GM23248 (cell line): ENCODE measurements at places on chromosomes 13 and 19.

DNA sequence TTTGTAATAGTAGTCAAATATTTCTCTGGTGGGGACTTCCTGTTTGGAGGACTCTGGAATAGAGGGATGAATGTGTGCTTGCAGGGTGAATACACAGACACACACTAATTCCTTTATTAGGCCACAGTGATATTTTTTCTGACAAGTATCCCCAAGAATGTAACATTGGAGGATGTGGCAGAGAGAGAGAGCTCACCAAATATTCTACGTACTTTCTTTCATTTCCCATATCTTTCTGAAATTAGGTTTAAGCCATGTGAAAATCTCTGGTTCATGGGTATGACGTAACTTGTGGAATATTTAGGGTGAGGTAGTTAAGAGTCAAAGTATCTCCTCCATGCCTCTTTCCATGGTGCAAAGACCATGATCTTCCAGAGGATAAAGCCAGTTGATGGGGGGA lies 463.4 kb downstream of the DIAPH3 start:
- H3K4me1 ChIP-seq: no peaks in the 10 kb centered on the region
- H3K4me3 ChIP-seq: no peak overlapping the region
- no peak overlapping the region for H3K27ac ChIP-seq
- peak; percentile 11 for DNase-seq

GRCh38 chr19:6020972-6021805 lies 43.2 kb upstream of the RANBP3 start:
- no peaks in the 10 kb centered on the region for H3K36me3 ChIP-seq
- H3K4me1 ChIP-seq: peaks cover 13% of the 10 kb centered on the region
- H3K27me3 ChIP-seq: no peaks in the 10 kb centered on the region
- H3K27ac ChIP-seq: no peak overlapping the region
- H3K4me3 ChIP-seq: no peak overlapping the region

DNA sequence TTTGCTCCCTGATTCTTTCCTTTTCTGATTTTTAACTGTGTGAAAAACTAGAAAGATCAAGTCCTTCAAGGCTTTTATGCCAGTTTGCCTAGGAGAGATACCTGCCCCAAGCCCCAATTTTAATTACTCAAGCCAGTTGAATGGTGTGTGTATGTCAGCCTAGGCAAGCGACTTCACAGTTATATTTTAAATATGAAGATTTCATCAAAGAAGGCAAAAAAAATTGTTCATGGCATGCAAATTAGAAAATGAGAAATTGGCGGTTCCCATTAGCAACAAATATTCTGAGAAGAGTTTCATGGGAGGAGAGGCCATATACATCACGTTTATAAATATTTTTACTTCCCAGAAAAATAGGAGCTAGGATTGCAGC lies 167.6 kb downstream of the SLC7A1 start:
- DNase-seq: no peak
- H3K27me3 ChIP-seq: no peaks in the 10 kb centered on the region
- peaks cover 22% of the 10 kb centered on the region for H3K4me1 ChIP-seq
- H3K36me3 ChIP-seq: no peaks in the 10 kb centered on the region
- H3K27ac ChIP-seq: no peak overlapping the region

GRCh38 chr13:96958286-96958891 lies 35.9 kb downstream of the OXGR1 start:
- H3K27me3 ChIP-seq: no peaks in the 10 kb centered on the region
- no peak overlapping the region for H3K4me3 ChIP-seq
- no peak overlapping the region for H3K27ac ChIP-seq
- no peaks in the 10 kb centered on the region for H3K4me1 ChIP-seq
- no peaks in the 10 kb centered on the region for H3K36me3 ChIP-seq

- no peaks in the 10 kb centered on the region for H3K27me3 ChIP-seq
- H3K36me3 ChIP-seq: no peaks in the 10 kb centered on the region
- H3K27ac ChIP-seq: no peak overlapping the region
- 0 out of 2 replicates have a peak, but pooled peaks cover 3% of the 10 kb centered on the region for H3K4me1 ChIP-seq
- H3K4me3 ChIP-seq: no peak overlapping the region
Observed at GRCh38 chr19:48818234-48818820, 7.5 kb upstream of the BCAT2 start.

GRCh38 chr19:40221858-40222619 lies 3.9 kb upstream of the TTC9B start:
- no peaks in the 10 kb centered on the region for H3K36me3 ChIP-seq
- H3K27me3 ChIP-seq: peaks cover 6% of the 10 kb centered on the region; the same call in 1 of the 2 replicates
- H3K4me3 ChIP-seq: no peak overlapping the region
- H3K4me1 ChIP-seq: 0 out of 2 replicates have a peak, but pooled peaks cover 8% of the 10 kb centered on the region

GRCh38 chr13:75993823-75994222 lies 357.7 kb downstream of the LMO7 start:
- no peaks in the 10 kb centered on the region for H3K36me3 ChIP-seq
- H3K27me3 ChIP-seq: no peaks in the 10 kb centered on the region
- no peak for DNase-seq
- H3K4me1 ChIP-seq: no peaks in the 10 kb centered on the region
- no peak overlapping the region for H3K27ac ChIP-seq

- peak; percentile 55 for DNase-seq
- no peaks in the 10 kb centered on the region; the same call in 1 of the 2 replicates for H3K27me3 ChIP-seq
Observed at GRCh38 chr13:43305416-43305815, 282.0 kb downstream of the DNAJC15 start.

GRCh38 chr19:31963746-31964145 lies 381.7 kb upstream of the ZNF507 start:
- H3K4me3 ChIP-seq: no peak overlapping the region
- H3K36me3 ChIP-seq: no peaks in the 10 kb centered on the region
- H3K4me1 ChIP-seq: no peaks in the 10 kb centered on the region
- H3K27me3 ChIP-seq: no peaks in the 10 kb centered on the region
- no peak for DNase-seq
- no peak overlapping the region for H3K27ac ChIP-seq

DNA sequence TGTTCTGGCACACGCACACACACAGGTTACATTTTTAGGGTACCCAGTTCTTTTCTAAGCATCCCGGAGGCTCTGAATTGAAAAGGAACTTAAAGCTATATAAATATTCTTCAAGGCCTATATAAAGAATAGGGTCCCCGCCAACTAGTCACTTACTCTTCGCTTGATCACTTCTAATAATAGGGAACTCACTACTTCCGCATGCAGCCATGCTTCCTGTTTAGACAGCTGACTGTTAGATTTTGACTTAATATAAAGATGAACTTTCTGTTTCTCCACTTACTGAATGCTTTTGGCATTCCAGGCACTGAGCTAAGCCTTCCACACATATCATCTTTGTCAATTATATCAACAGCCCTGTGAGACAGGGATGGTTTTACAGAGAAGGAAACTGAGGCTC lies 259.6 kb downstream of the TSHZ3 start:
- H3K4me1 ChIP-seq: no peaks in the 10 kb centered on the region
- no peaks in the 10 kb centered on the region for H3K27me3 ChIP-seq
- no peak overlapping the region for H3K27ac ChIP-seq
- no peak for DNase-seq

- peak; percentile 96 for DNase-seq
- no peaks in the 10 kb centered on the region for H3K27me3 ChIP-seq
- peaks cover 55% of the 10 kb centered on the region for H3K4me1 ChIP-seq
- H3K4me3 ChIP-seq: no peak overlapping the region
- H3K27ac ChIP-seq: peak overlapping the region; percentile 74
Observed at GRCh38 chr13:29909975-29910674, 59.7 kb upstream of the UBL3 start.

DNA sequence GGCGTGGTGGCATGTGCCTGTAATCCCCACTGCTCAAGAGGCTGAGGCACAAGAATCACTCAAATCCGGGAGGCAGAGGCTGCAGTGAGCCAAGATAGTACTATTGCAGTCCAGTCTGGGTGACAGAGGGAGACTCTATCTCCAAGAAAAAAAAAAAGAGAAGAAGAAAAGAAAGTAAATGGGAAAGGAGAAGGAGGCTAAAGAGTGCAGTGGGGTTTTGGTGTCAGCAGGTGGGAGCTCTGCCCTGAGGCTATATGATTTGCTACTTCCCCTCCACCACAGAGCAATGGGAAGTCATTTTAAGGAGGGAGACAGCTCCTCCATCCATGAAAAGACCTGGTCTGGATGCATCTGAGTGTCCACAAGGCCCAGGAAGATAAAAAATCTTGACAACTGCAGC lies 23.1 kb downstream of the UNC13A start:
- H3K27ac ChIP-seq: no peak overlapping the region
- no peaks in the 10 kb centered on the region for H3K4me1 ChIP-seq
- H3K36me3 ChIP-seq: no peaks in the 10 kb centered on the region

DNA sequence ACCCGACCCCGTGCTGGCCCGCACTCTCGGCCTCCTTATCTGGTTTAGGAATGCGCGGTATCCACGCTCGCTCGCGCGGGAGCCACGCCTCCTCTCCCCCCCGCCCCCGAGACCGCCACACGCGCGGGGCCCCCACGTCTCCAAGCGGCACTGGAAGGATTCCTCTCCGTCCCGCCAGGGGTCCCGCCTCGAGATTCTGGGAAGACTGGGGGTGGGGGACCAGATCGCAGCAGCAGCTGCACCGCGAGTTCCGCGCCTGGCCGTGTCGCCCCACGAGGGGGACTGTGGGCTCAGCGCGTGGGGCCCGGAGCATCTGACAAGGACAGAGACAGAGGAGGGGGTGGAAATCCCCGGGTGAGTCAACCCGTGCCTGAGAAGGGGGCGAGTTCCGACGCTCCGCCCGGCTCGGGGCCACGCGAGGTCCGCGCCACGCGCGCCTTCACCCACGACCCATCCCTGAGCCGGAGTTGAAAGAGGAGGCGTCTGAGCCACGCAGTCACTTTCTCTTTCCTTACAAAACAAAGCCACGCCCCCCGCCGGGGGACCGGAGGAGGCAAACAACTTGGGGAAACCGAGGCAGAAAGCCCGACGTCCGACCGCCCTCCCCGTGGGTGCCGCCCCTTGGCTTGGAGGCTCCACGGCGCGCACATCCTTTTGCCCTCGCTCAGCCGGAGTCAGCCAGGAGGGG lies 814 bp downstream of the S1PR2 start:
- peaks cover 10% of the 10 kb centered on the region for H3K4me1 ChIP-seq
- H3K27ac ChIP-seq: peak overlapping the region; percentile 77
- peak; percentile 68 for DNase-seq
- H3K27me3 ChIP-seq: no peaks in the 10 kb centered on the region

DNA sequence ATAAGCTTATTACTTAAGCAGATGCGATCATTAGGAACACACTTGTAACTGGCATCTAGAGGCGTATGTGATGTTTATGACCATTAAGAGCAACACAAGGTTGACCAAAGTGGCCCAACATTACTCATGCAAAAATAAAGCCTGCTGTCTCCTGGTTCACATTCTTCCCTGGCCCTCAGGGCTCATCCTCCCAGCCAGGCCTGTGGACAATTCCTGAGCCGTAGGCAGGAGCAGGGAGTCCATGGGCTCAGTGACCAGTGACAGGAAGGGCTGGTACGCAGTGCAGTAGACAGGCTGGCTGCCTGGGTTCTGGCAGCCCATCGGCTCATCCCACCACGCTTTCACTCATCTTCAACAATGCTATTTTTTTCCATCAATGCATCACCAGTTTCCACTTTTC lies 106.0 kb downstream of the STK24 start:
- no peak overlapping the region for H3K4me3 ChIP-seq
- H3K36me3 ChIP-seq: peaks cover 8% of the 10 kb centered on the region; the same call in 1 of the 2 replicates
- H3K27me3 ChIP-seq: no peaks in the 10 kb centered on the region
- H3K4me1 ChIP-seq: peaks cover 10% of the 10 kb centered on the region
- no peak overlapping the region for H3K27ac ChIP-seq

GRCh38 chr13:80706164-80706471 lies 365.2 kb upstream of the SPRY2 start:
- H3K36me3 ChIP-seq: no peaks in the 10 kb centered on the region
- no peak for DNase-seq
- no peak overlapping the region for H3K4me3 ChIP-seq
- H3K27ac ChIP-seq: no peak overlapping the region
- no peaks in the 10 kb centered on the region for H3K4me1 ChIP-seq

- peak; percentile 1 for DNase-seq
- no peak overlapping the region for H3K27ac ChIP-seq
- no peaks in the 10 kb centered on the region for H3K36me3 ChIP-seq
- no peaks in the 10 kb centered on the region for H3K4me1 ChIP-seq
- H3K27me3 ChIP-seq: no peaks in the 10 kb centered on the region
- H3K4me3 ChIP-seq: no peak overlapping the region
Observed at GRCh38 chr13:70339738-70340137, 231.5 kb upstream of the KLHL1 start.

DNA sequence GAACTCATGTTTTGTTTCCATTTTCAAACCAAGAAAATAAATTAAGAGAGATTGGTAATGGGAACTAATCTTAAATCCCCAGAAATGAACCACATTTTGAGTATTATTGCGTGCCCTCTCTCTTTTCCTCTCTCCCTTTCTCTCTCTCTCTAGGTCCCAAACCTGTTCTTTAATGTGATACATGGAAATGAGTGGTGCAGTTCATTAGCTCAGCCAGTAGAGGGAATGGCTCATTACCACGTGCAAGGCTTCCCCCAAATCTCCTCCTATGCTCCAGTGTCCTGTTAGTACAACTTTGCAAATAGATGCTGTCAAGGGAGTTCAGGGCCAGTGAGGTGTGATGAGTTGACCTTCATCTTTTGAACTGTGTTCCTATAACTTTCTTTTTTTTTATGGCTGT lies 178.4 kb downstream of the FGF9 start:
- no peak overlapping the region for H3K4me3 ChIP-seq
- peak; percentile 48 for DNase-seq
- no peaks in the 10 kb centered on the region for H3K36me3 ChIP-seq
- no peaks in the 10 kb centered on the region for H3K27me3 ChIP-seq

DNA sequence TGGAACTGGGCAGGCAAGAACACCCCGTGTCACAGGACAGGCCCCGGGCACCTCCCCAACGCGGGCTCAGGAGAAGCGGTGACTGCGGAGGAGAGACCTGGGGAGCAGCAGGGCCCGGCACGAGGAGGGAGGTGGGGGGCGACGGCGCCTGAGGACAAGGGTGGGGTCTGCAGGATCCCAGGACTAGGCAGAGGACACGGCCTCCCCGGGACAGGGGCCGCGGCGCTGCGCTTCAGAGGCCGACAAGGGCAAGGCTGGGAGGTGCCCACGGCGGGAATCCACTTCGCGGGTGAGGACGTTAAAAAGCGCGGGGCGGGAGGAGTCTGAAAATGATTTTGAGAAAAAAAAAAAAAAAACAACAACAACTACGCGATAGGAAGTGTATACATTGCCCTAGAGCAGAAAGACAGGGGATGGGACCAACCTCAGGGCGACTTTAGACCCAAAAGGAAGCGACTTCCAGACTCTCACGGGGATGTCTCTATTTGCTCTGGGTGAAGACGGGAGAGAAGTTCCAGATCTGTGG lies 44.9 kb downstream of the ZNF611 start:
- H3K4me1 ChIP-seq: peaks cover 17% of the 10 kb centered on the region
- H3K36me3 ChIP-seq: no peaks in the 10 kb centered on the region
- H3K4me3 ChIP-seq: peak overlapping the region; percentile 90
- peak overlapping the region; percentile 83 for H3K27ac ChIP-seq
- H3K27me3 ChIP-seq: no peaks in the 10 kb centered on the region
- DNase-seq: peak; percentile 55

DNA sequence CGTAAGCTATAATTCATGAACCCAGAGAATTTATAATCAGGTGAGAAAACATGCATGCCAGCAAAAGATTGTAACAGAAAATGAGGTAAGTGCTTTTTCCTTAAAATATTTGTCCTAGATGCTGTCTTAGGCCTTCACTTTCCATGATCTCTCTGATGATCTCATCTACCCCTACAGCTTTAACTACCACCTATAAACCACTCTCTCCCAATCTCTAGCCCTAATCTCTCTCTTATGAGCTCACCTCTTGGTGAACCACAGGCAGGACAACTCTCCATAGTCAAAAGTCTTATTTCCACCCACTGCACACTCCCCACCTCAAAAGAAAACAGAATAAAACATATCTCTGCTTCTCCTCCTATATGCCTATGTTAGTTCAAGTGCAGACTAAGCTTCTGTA lies 137.1 kb downstream of the SLC7A1 start:
- no peak overlapping the region for H3K27ac ChIP-seq
- H3K27me3 ChIP-seq: no peaks in the 10 kb centered on the region
- no peak overlapping the region for H3K4me3 ChIP-seq
- H3K4me1 ChIP-seq: peaks cover 11% of the 10 kb centered on the region
